ENCODE measurements at places on chromosomes 1 and 21. TPM values are rescaled to one million over a fixed set of nuclear protein-coding genes. Genes with fewer than 3 reads are reported as not detected.

ZBTB7B gene
- 35.7 TPM for total RNA-seq

RERE gene
- 118 TPM for total RNA-seq

UBE2U gene
- total RNA-seq, result not detected

RPE65 gene
- total RNA-seq, result not detected

DNA sequence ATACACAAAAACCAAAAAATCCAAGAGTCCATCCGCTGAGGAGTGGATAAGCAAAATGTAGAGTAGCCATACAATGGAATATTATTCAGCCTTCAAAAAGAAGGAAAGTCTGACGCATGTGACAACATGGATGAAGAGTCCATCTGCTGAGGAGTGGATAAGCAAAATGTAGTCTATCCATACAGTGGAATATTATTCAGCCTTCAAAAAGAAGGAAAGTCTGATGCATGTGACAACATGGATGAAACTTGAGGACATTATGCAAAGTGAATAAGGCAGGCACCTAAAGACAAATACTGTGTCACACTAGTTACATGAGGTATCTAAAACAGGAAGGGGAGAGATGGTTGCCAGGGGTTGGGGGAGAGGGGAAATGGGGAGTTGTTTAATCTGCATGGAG lies 14.0 kb upstream of the IGSF21 start:
- no peak overlapping the region for H3K4me3 ChIP-seq
- no peaks in the 10 kb centered on the region for H3K36me3 ChIP-seq
- DNase-seq, result no peak
- H3K27me3 ChIP-seq, result no peaks in the 10 kb centered on the region
- H3K27ac ChIP-seq, result no peak overlapping the region
- no peaks in the 10 kb centered on the region for H3K4me1 ChIP-seq

DNA sequence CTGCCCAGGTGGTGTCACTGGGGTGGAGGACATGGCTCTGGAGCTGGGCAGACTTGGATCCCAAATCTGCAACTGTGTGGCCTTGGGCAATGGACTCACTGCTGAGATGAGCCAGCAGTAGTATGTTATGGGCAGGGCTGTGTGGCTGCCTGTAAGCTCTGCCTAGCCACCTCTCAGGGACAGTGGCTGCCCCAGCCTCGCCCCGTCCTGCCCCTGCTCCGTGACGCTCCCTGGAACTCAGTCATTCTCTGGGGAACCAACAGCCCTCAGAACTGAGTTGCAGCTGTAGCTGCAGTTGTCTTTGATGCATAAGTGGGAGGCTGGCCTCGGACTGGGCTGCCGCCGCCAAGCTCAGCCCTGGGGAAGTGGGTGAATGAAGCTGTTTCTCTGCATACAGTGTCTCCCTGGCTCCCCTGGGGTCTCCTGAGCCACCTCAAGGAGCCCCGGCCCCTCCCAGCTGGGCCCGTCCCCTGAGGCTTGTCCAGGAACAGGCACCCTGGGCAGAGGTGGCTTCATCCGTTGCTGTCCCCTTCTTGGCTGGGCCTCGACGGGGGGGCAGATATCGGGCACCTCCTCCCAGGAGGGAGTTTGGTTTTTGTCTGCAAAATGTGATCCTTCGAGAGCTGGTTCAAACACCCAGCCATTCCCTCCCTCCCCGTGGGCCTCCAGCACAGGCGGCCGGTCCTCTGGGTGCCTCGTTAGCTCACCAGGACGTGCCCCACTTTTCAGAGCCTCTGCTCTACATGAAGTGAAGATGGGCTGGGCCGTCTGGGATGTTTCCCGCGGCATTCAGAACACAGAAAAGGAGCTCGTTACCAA lies 26.2 kb upstream of the PLCH2 start:
- no peaks in the 10 kb centered on the region for H3K4me1 ChIP-seq
- H3K27me3 ChIP-seq, result no peaks in the 10 kb centered on the region
- H3K4me3 ChIP-seq, result no peak overlapping the region

DNA sequence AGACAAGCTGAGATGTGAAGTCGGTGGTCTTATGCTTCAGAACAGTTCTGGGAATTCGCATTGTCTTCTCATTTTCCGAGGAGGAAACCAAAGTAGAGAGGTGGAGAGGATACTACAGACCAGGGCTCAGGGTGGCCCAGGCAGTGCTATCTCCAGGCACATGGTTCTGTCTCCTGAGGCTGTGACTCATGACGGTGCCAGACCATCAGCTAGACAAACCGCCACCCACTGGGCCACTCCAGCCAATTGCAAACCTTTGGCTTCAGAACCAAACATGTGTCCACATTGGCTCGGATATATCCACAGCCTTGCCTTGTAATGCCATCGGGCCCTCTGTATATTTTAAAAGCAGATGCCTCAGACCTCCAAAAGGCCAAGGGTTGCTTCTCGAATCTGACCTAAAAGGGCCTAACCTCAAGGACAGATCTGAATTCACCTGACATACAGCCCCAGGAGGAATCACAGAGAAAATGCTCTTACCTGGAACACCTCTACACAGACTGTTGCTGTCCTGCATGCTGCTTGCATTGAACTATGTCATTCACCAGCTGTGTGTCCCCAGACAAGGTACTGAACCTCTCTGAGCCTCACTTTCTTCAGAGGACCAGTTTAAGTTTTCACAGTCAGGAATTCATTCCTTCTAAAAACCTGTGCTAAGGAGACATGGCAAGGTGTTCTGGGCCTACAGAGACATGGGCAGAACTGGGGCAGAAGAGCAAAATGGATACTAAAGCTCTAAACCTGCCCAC lies 224.9 kb upstream of the JUN start:
- DNase-seq, result no peak
- H3K27ac ChIP-seq, result no peak overlapping the region
- H3K27me3 ChIP-seq, result no peaks in the 10 kb centered on the region
- H3K4me3 ChIP-seq, result no peak overlapping the region
- no peaks in the 10 kb centered on the region for H3K36me3 ChIP-seq

DNA sequence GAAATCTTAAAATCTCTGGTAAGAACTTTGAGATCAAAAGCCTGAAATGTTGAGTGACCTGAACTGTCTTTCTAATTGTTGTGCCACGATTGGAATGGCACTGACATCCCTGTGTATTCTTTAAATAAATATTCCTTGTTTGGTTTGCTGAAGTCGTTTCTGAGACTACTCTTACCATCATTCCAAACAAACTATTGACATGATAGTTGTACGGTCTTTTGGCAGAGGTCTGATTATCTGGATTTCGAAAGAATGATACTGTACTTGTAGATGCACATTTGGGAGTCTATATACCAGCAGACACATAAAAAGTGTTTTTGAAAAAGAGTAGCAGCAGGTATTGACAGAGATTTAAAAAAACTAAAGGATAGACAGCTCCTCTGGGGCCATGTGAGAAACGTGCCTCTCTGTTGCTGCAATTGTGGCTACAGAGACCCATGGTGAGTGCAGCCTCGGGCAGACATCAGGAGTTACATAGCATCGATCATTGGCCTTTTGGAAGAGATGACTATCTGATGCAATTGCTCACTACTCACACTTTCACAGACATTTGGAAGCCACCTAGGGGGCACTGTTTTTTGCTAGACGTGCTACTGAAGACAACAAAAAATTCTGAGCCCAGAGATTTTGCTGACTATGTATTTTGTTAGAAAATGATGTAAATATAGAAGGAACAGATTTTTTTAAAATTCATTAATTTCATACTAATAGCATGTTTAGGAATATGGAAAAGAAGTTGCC lies 464.5 kb downstream of the KCNT2 start:
- no peak for DNase-seq
- H3K36me3 ChIP-seq, result no peaks in the 10 kb centered on the region
- H3K4me3 ChIP-seq, result no peak overlapping the region
- no peaks in the 10 kb centered on the region for H3K27me3 ChIP-seq

DNA sequence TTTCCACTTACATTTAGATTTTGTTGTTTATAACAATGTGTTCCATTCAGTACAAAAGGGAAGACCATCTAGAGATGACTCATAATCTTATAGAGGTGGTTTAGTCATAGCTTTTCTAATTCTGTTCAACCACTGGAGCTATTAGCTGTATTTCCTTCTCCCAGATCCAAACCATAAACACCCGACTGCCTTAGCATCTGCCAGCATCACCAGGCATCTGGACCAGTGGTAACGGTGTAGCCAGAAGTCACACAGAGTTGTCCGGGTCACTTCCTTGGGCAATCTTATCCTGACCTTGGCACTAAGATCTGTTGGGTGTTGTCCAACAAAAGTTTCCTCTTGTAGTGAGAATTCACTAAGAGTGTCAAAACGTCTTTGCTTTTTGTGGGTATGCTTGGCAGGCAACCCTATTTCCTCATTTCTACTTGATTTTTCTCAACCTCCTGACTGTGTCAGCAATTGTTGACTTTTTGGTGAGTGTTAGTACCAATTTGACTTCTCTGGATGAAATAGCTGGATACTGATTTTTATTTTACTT lies 372.1 kb upstream of the B3GALT2 start:
- H3K36me3 ChIP-seq, result no peaks in the 10 kb centered on the region
- no peaks in the 10 kb centered on the region for H3K4me1 ChIP-seq
- H3K4me3 ChIP-seq, result no peak overlapping the region
- no peaks in the 10 kb centered on the region for H3K27me3 ChIP-seq

GRCh38 chr1:206094024-206094423 lies 23.2 kb downstream of the AVPR1B start:
- DNase-seq, result no peak
- no peak overlapping the region for H3K4me3 ChIP-seq
- H3K4me1 ChIP-seq, result peaks cover 2% of the 10 kb centered on the region
- H3K27ac ChIP-seq, result no peak overlapping the region

GRCh38 chr1:212561501-212561931 lies 47.0 kb upstream of the ATF3 start:
- no peak overlapping the region for H3K4me3 ChIP-seq
- H3K4me1 ChIP-seq, result peaks cover 5% of the 10 kb centered on the region
- peak overlapping the region; percentile 53 for H3K27ac ChIP-seq
- no peaks in the 10 kb centered on the region for H3K27me3 ChIP-seq
- DNase-seq, result no peak

- H3K36me3 ChIP-seq, result no peaks in the 10 kb centered on the region
- H3K4me3 ChIP-seq, result no peak overlapping the region
- DNase-seq, result no peak
- no peak overlapping the region for H3K27ac ChIP-seq
These were observed 2.0 kb upstream of the TRNP1 start for GRCh38 chr1:26991310-26992116.
